Activated naive CD8-positive, alpha-beta T cell treated with anti-CD3 and anti-CD28 coated beads for 36 hours (primary cell): ENCODE measurements at places on chromosomes 7 and 10.

- no peak for DNase-seq
These were observed 20.6 kb upstream of the OR2AE1 start for GRCh38 chr7:99897322-99898022.

- no peak for DNase-seq
These were observed 295.1 kb downstream of the RPS24 start for GRCh38 chr10:78328592-78329404.

GRCh38 chr7:25726781-25727311, 425.2 kb upstream of the NFE2L3 start:
- DNase-seq, result no peak

DNA sequence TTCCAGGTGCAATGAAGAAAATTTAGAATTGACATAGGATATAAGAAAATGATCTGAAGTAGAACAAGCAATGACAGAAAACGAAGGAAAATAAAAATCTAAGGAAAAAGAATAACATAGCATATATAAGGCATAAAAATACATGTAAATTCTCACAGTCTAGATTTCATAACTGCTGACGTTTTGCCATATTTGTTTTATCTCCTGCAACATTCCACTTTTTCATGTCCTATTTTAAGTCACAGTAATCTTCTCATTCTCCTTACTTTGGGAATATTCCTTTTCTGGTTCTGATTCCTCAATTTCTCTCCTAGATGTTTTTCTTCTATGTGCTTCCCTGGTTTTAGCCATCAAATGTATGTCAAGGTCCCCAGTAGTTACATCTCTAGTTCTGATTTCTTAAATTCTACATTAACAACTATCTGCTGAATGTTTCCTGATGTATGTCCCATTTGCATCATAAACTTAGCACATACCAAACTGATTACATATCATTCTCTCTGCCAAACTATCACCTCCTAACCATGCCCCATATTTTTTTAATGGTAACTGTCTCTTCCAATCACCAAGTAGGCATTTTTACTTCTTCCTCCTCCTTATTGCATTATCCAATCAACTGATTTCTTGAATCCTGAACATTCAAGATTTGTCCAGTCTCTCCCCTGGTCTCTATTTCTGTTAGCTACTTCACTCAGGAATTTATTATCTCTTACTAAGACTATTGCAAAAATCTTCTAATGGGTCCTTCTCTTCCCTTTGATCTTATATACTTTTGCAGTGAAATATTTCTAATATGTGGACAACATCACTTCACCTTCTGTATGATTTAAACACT, 171.3 kb downstream of the DNAJC1 start:
- no peak for DNase-seq

GRCh38 chr7:47389171-47389922, 192.6 kb downstream of the TNS3 start:
- DNase-seq, result no peak

DNA sequence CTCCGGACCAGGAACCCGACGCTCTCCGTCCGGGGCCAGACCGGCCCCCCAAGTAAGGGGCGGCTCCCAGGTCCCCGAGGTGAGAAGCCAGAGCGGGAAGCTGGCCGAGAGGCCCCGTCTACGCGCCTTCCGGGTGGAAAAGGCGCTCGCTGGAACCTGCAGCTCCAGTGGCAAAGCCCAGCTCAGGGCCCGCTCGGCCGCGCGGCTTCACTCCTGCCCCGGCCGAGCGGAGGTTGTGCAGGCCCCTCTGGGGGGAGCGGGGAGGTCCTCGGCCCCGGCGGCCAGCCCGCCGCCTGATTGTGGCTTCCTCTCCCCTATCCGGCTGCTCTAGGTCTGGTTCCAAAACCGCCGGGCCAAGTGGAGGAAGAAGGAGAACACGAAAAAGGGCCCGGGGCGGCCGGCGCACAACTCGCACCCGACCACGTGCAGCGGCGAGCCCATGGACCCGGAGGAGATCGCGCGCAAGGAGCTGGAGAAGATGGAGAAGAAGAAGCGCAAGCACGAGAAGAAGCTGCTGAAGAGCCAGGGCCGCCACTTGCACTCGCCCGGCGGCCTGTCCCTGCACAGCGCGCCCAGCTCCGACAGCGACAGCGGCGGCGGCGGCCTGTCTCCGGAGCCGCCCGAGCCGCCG, 2.9 kb downstream of the UNCX start:
- DNase-seq, result no peak

- DNase-seq, result no peak
These were observed 112.7 kb downstream of the MTERF1 start for GRCh38 chr7:91767820-91768219.

- no peak for DNase-seq
These were observed 6.0 kb downstream of the KIF5B start for GRCh38 chr10:32050177-32050576.

GRCh38 chr7:16063716-16064675, 357.3 kb downstream of the CRPPA start:
- DNase-seq, result no peak

DNA sequence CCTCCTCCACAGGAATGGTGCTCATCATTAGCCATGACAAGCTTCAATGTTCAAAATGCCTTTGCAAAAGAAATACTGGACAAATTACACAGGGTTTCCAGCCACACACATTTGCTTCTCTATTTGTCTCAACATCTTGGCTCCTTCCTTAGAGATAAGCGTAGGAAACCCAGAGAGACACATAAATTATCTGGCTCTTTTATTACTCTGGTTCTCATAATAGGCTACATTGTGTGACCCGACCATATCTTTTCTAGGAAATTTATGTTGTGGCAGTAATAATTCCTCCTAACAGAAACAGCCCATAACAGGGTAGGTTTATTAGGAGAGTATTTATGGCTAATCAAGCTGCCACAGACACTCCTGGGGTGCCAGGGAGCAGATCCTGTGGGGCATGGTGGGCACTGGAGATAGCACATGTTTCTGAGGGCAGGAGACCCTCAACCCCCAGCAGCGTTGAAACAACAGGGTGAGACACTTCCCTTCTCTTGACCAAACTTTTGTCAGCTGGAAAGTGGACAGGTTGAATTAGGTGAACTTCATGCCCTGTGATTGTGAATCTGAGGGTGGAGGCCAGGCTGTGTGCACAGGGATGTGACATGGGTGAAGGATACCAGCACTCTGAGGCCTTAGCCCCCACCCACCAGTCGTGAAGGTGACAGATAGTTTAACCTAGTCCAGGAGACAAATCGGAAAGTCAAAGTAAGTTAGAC, 295.9 kb upstream of the ZNF32 start:
- no peak for DNase-seq

- no peak for DNase-seq
These were observed 243.2 kb downstream of the SNX10 start for GRCh38 chr7:26534649-26535482.

DNA sequence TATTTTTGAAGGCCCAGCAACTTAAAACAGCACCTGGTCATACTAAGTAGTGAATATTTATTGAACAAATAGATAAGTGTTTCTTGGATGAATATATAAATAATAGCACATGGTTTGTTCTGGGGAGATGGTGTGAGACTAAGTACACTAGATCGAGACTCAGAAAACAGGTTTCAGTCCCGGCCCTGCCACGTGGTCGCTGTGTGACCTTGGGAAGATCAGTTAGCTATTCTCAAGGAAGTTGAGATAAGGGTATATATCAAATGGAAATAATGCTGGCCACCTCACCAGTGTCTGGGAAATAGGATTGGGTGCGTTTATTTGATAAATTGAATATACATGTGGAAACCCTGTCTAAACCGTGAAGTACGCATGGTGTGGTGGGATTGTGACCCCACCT, 354.6 kb downstream of the SDK1 start:
- DNase-seq, result no peak

DNA sequence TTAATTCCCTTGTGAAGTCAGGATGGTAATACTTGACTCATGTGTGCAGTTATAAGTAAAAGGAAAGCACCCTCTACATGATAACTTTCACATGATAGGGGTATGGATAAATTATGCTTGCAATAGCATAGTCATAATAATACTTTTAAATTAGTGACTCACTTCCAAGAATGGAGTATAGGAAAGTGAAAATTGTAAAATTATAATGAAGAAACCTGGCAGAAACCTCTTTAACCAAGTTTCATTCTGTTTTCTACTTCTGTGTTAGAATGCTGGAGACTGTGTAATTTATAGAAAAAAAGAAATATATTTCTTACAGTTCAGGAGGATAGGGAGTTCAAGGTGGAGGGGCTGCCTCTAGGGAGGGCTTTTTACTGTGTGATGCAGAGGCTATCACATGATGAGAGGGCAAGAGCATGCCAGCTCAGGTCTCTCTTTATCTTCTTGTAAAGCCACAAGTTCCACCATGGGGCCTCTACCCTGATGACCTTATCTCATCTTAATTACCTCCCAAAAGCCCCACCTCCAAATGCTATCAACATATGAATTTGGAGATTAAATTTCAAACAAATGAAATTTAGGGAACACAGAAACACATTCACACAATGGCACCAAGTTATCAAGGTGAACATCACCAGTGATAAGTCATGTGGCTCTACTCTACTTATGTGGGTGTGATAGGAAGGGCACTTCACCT, 43.2 kb downstream of the HDAC9 start:
- peak; percentile 2 for DNase-seq

DNA sequence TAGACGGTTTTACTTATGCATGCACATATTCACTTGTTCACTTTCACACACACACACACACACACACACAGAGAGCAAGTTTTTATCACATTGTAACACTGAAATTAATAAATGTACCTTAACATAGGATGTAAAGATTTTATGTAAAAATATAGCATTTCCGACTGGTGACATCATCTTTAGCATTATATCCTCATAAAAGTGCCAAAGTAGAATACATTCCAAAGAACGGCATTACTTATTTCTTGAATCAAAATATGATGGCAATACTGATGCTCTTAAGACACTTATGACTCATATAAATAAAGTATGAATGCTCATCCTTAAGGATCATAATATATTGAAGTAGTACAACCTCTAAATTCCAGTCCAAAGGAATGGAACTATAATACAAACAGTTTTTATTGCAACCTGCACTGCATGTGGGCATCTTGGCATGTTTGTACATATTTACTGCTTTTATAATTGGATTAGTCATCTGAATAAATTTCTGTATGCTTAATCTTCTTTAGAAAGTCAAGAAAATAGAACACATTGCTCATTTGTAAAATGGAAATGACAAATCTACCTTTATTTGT, 290.0 kb upstream of the SEMA3A start:
- no peak for DNase-seq

DNA sequence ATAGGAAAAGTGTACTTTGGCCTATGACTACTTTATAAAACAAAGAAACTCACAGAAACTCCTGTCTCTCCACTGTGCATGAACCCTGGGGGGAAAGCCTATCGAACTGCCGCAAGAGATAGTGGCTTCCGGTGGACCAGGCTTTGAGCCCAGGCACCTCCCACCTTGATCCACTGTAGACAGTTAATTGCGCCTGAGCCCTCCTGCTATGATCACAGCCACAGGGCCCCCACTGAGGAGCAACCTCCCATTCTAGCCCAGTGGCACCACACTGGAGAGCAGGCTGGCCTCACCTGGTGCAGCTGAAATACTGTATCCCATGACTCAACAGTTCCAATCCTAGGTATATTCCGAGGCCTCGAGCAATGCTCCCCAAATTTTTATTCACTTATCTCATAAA, 98.8 kb downstream of the COBL start:
- no peak for DNase-seq

DNA sequence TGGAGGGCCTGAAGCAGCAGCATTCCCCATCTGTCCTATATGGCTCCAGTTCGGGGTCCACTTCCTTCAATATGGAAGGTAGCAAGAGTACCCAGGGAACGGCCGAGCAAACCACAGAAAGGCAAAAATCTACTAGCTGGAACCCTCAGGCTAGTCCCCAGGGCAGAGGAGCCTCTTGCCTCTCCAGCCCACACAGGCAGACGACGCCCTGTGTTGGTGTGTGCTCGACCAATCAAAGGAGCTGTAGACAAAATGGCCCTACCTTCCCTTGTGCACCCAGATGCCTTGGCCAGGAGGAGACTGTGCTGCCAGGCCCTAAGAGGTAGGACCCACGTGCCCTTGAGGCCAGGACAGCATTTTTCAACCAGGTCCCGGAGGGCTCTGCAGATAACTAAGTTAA, 91.5 kb downstream of the FAM53B start:
- DNase-seq, result no peak

GRCh38 chr10:132549371-132549770, 11.8 kb downstream of the INPP5A start:
- DNase-seq, result no peak

- DNase-seq, result no peak
These were observed 30.5 kb upstream of the SLF2 start for GRCh38 chr10:100882252-100882651.

DNA sequence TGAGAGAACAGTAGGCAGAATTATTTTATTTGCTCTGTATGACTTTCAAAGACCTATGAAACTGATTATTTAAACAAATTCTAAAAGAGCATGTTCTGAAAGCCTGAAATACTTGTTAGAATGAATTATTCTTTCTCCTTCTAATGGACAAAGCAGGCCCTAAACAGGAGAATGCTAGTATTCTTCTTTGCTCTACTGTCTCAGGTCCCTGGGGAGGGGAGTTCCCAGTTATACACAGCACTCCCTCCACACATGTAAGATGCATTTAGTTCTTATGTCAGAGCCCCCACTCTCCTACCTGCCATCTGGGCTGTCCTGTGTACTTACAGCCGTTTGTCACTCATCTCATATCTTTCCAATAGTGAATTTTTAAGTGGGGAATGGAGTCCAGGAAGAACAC, 633.5 kb upstream of the ANKRD30A start:
- DNase-seq, result no peak

DNA sequence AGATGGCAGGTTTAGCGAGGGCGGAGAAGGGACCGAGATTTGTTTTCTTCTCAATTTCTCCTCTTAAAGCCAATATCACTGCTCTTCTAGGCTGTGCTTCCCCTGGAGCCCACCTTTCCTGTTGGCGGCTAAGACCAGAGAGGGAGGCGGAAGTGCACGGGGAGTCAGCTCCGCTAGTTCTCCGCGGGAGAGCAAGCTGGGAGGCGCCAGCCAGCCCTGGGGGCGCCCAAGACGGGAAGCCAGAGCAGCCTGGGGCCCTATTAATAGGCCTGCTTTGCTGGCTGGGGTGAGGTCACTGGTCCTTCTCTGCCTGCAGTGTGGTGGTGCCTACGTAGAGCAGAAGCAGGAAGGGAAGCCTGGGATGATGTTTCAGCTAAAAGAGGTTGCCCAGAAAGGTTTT, 61.6 kb downstream of the LSM5 start:
- DNase-seq, result no peak

DNA sequence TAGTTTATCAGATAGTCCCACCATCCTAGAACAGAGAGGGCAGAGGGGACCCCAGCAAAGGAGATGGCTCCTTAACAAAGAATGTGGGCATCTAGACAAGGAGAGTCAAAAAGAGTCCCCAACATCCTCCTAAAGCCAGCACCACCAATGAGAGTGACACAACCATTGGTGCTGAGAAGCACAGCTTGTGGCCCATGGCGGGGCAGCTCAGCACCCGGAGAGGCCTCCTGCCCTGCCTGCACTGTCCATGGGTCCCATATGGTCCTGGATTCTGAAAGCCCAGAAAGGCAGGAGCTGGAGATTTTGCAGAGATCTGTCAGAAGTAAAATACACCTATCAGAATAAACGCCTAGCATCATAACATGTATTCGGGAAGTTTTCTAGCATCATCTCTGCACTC, 311.8 kb upstream of the ZNF32 start:
- DNase-seq, result no peak

GRCh38 chr7:157432957-157433576, 96.3 kb downstream of the DNAJB6 start:
- DNase-seq, result peak; percentile 22

GRCh38 chr7:68535266-68535665, 1063.0 kb upstream of the AUTS2 start:
- no peak for DNase-seq
